Activated naive CD4-positive, alpha-beta T cell (primary cell): ENCODE measurements at places on chromosomes 3 and 15.

DNA sequence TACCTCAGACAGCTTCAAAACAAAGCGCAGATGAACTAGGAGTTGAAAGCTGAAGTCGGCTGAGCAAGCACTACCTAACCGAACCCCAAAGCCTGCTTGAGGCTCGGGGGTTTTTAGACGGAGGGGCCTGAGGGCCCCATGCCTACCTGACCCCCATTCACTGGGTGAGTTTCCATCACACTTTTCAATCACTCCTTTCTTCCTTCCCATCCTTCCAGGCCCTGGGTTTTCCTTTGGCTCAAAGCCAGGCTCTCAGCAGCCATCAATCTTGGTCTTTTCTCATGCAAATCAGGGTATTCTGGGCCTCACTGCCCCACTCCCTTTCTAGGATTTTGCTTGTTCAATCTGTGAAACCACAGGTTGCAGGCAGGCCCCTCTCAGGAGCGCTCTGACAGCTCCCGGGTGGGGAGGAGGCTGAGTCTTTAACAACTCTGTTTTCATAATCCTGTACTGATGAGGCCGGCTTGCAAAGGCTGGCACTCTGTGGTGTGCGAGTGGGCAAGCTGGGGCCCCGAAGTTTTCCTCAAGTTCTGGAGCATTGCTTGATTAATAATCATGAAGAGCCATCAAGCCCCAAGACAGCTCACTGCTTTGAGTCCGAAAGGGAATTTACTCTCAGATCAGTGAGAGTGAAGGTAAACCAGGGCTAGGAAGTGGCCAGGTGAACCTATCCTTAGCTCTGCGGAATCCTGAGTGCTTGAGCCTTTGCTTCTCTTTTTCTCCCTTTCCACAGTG is 97.6 kb downstream of the FRMD4B start:
- no peak for DNase-seq

GRCh38 chr15:57772223-57772957 is 65.9 kb downstream of the POLR2M start:
- no peak for DNase-seq

- DNase-seq: no peak
Observed at GRCh38 chr3:14455571-14456317, 53.3 kb downstream of the SLC6A6 start.

GRCh38 chr3:101172516-101172915 is 147.9 kb downstream of the IMPG2 start:
- DNase-seq: no peak

DNA sequence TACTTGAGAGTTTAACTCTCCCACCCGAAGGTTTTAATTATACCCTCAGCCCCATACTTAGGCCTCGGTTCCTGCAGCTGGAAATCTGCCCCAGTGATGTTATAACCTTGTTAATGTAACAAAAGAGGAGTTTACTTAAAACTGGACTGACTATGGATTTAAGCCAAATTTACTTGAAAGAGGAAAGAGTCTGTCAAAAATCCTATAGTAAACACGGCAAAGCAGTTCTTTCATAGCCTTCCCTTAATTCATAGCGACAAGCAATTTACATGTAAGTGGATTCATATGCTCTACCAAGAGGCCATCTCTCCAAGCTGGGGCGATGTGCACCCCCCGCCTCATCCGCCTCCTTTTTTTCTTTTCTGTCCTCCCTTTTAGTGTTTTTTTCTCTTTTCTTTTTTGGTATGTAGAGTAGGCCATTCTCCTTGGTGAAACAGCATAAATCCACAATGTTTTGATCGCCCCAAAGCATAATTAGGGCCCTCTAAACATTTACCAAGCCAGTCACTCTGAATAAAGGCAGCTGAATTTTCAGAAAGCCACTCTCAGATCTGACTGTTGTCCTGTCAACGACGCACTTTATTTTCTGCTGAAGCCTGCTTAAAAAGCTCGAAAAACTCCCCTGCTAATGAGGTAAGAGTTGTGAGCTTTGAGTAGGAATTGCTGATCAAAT is 373.1 kb upstream of the WNT5A start:
- DNase-seq: no peak

DNA sequence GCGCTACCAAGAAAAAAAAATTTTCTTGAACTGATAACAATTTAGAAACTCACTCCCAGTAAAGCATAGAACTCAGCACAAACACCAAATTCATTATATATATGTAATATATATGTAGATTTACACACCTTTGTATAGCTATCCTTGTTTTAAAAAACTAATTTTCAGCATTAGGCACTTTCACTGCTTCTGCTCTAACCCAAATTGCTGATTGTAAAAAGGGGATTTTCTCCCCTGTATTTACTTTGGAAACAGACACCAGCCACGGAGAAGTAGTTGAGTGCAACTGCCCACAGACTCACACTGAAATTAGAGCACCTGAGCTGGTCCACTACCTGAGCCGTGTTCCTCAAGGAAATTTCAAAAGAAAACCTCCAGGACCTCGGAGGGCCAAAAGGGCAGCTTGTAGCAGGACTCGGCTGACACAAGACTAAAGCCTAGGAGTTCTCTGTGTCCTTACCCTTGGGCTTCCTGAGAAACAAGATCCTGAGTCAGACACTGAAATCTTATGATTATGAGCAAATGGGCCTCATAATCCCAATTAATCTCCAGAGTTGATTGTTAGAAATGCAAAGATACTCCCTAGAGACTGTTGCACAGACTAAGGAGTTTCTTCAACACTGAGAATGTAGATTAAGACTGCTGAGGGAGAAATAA is 106.0 kb downstream of the TNIK start:
- no peak for DNase-seq
